ENCODE measurements at places on chromosomes 7 and 10.
A peak's percentile ranks its signal among the peaks of the same experiment; 100 is the strongest.

GRCh38 chr10:116978901-116979300 lies 26.1 kb downstream of the SHTN1 start:
- no peak for DNase-seq

DNA sequence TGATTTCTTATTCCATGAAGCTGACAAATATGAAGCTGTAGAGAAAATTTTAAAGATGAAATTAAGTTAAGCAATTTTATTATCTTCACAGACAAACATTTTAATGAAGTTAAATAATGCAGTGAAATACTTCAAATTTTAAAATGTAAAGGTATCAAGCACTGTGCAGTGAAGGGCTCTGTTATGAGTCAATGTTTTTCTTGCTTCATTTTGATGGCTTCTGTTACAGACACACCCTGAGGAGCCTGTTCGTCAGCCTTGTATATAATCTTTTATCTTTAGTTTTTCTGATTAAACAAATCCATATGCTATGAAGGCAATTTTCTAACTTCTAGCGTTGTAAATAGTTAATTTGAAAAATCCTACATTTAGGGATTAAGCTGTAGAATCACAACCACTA lies 18.5 kb downstream of the VSTM2A start:
- no peak for DNase-seq

- DNase-seq, result no peak
These were observed 165.3 kb downstream of the SORCS1 start for GRCh38 chr10:106999118-106999707.

- no peak for DNase-seq
These were observed 20.8 kb upstream of the NMT2 start for GRCh38 chr10:15189133-15189885.

GRCh38 chr10:126421756-126422256 lies 33.5 kb upstream of the ADAM12 start:
- no peak for DNase-seq

- peak; percentile 68 for DNase-seq
These were observed 36.3 kb downstream of the TRIL start for GRCh38 chr7:28921822-28922221.

- no peak for DNase-seq
These were observed 259.7 kb downstream of the DNAJB6 start for GRCh38 chr7:157596471-157596870.

DNA sequence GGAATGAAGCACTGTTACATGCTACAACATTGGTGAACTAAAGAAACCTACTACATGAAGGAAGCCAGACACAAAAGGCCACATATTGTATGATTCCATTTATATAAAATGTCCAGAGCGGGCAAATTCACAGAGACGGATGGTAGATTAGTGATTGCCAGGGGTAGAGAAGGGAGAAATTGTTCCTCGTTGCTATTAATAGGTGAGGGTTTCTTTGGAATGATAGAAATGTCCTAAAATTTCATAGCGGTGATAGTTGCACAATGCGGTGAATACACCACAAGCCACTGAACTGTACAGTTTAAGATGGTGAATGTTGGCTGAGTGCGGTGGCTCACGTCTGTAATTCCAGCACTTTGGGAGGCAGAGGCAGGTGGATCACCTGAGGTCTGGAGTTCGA lies 29.0 kb downstream of the DENND2A start:
- no peak for DNase-seq

DNA sequence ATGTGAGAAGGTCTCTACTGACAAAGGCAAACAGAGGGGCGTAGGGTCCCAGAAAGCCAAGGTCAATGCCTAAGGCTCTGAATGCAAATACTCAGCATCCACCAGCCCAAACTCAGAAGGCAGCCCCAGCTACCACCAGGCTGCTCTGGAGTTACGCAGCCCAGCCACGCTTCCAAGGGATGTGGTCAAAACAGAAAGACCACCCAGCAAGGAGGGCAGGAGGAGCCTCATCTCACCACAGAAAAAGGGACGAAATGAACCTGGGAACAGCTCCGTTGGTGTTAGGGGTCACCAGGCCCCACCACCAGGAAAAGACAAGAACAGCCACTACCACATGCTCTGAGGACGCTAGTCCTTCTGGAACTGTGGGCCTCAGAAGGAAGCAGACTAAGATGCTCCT lies 65.1 kb downstream of the CTBP2 start:
- no peak for DNase-seq

DNA sequence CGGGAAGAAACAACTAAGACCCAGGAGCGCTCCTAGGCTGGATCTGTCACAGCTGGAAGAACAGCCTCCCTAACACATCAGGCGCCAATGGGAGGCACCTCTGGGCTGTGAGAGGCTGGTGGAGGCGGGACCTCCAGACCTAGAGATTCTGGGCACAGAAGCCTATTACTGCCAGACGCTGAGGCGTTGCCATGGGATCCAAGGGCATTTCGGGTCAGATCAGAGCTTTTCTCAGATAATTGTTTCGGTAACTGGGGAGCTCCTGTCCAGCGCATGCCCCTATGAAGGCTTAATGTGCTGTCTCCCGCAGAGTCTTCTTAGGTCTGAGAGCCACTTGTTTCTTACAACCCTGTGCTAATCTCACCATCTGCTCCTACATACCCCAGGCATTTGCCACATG lies 339.2 kb downstream of the ZNF716 start:
- DNase-seq, result no peak

DNA sequence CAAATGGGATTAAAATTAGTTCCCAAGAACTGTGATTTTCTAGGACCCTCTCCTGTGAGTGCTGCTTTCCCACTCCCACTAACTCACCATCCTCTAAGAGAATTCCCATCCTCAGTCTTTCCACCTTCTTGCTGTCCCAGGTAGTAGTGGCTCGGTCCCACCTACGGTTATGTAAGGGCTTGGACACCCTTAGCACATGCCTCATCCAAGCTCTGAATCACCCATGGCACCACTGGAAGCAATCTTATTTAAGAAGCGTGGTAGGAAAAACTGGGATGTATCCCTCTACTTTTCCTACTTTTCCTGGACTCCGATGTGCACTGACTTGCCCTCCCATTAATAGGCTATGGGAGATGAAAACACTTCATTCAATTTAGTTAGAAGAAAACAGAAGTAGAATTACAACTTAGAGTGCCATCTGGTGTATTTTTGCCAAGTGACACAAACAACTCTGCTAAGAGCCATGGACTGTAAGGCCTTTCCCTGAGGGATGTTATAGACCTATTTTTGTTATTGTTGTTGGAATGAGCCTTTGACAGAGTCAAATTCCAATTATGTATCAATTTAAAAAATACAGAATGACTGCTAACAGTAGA lies 13.7 kb upstream of the ANKRD22 start:
- no peak for DNase-seq

- no peak for DNase-seq
These were observed 197.8 kb upstream of the CDCA7L start for GRCh38 chr7:22143491-22143890.

DNA sequence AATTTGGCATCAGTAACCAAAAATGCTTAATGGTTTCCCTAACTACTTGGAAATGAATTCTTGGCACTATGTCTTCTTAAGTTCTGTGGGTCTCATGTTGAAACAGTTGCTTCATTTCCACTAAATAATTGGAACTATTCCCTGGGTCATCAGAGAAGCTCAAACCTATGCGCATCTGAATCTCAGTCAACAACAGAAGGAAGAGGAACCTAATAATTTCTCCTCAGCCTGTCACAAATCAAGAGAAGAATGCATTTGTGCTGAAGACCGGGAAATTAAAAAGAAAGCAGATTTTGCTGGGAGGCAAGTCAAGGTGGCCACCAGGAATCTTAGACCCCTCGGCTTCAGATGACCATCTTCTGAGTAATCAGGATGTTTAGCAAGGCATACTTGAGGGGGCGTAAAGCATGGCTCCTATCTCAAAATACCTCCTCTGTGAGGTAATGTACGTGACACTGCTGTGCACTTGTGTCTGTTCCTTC lies 41.4 kb downstream of the TOMM7 start:
- DNase-seq, result no peak

GRCh38 chr7:7416031-7416858 lies 119.4 kb downstream of the COL28A1 start:
- DNase-seq, result peak; percentile 10

DNA sequence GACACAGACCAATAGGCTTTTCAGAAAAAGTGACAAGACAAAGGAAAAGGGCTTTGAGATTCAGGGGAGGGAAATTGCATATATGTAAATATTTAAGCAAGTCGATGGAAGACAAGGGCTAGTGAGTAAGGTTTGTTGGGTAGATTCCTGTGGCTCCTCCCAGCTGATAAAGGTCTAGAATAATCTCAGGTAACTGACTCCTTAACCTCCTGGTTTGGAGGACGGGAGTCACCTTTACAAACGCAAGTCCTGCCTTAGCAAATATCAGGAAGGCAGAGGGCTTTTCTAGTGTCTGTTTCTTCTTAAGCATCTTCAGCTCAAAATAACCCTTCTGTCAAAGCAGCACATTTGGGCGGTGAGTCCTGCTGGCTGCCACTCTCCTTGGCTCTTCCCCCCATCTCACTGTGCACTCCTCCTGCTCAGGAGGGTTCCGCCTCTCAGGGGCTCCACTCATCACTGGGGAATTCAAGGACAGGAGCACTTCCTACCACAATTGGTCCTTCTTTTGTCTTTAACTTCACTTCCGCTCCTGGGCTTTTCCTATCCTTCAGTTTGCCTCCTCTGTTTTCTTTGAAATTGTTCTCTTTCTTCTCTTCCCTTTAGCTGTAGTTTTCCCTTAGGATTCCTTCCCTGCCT lies 496.3 kb upstream of the KLF6 start:
- DNase-seq, result no peak

DNA sequence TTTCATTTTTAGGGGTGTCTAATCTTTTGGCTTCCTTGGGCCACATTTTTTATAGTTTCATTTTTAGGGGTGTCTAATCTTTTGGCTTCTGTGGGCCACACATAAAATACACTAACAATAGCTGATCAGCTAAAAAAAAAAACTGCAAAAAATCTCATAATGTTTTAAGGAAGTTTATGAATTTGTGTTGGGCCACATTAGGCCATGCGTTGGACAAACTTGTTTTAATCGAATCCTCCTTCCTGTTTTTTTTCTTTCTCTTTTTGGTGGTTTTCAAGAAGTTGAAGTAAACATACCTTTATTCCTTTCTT lies 37.4 kb downstream of the ZNRF2 start:
- no peak for DNase-seq

DNA sequence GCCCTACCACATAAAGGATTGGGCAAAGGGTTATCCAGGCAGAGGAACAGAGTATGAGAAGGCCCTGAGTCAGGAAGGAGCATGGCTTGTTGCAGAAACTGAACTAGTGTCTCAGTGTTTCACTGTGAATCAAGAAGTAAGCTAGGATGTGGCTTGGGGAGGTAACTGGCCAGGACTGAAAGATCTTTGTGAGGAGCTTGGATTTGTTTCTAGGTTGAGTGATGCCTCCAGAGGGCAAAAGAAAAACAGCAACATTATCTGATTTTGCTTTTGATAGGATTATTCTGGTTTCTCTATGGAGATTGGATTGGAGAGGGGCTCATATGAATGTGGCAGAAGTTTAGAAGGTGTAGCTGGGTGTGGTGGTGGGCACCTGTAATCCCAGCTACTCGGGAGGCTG lies 137.9 kb upstream of the HDAC9 start:
- no peak for DNase-seq

DNA sequence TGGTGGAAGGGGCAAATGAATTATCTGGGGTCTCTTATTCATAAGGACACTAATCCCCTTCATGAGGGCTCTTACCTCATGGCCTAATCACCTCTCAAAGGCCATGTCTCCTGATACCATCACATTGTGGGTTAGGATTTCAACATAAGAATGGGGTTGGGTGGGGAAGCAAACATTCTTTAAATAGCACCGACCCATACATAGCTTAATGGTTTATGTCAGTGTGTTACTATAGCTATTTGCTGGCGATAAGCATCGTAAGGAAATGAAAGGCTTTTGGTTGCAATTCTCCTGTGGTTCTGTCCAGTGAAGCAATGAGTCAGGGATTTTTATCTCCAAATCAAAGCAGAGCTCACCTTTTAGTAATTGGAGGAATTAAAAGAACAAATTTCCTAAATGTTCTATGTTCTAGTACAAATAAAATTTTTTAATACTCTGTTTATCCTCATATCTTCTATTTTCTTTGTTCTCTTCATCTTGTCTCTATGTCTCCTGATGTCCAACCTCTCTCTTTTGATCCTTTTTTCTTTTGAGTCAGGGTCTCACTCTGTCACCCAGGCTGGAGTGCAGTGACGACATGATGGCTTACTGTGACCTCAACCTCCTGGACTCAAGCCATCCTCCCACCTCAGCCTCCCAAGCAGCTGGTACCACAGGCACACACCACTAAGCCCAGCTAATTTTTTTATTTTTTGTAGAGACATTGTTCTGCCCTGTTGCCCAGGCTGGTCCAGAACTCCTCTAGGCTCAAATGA lies 57.0 kb upstream of the GLCCI1 start:
- DNase-seq, result no peak

GRCh38 chr10:129767751-129768150 lies 196.3 kb downstream of the EBF3 start:
- no peak for DNase-seq

GRCh38 chr7:13743226-13743625 lies 246.2 kb downstream of the ETV1 start:
- no peak for DNase-seq

DNA sequence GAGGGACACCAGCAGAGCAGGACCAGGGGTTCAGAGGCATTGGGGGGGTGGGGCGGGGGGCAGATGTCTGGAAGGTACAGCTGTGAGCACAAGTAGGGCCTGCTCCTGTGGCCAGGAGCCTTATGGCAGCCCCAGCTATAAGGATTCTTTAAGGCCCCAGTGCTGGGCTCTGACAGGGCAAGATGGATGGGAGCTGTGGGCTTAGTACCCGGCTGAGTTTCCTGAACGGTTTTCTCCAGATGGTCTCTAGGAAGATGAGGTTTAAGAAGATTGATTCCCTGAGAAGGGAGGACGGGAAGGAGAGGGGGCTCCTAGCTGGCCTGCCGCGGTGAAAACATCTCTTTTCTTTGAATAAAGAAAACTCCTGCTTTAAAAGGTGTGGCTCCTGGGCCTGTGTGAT lies 30.1 kb upstream of the COMTD1 start:
- no peak for DNase-seq

DNA sequence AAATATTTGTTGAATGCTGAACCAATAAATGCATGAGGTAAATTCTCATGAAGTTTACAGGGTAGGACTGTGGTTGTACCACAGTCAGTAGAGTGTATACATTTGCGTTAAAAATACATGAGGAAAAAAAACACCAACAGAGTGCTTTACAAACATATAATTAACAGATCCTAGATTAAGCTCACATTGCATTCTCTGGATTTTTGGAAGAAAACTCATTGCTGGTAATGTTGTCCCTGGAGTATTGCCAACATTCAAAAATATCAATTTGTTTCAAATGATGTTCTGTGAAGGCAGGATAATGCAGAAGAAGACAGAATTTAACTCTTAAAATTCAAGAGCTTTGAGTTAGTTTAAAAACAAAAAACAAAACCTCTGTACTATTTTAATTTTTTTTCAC lies 95.5 kb downstream of the MBL2 start:
- no peak for DNase-seq

All from NCI-H146 (cell line).